ENCODE measurements at places on chromosomes 12 and 14. TPM values are rescaled to one million over a fixed set of nuclear protein-coding genes. Genes with fewer than 3 reads are reported as not detected.

KRT2 gene
- not detected for total RNA-seq

LACRT gene
- total RNA-seq: not detected

IFI27 gene
- total RNA-seq: 2.0 TPM

RERG gene
- not detected for total RNA-seq

RERGL gene
- not detected for total RNA-seq

DCN gene
- not detected for total RNA-seq

SERPINA9 gene
- total RNA-seq: not detected

NKX2-1 gene
- not detected for total RNA-seq

TAS2R46 gene
- 0.22 TPM for total RNA-seq

GNB3 gene
- 0.17 TPM for total RNA-seq
